ENCODE measurements at places on chromosomes 7 and 10. TPM values are rescaled to one million over a fixed set of nuclear protein-coding genes. Genes with fewer than 3 reads are reported as not detected.

DNA sequence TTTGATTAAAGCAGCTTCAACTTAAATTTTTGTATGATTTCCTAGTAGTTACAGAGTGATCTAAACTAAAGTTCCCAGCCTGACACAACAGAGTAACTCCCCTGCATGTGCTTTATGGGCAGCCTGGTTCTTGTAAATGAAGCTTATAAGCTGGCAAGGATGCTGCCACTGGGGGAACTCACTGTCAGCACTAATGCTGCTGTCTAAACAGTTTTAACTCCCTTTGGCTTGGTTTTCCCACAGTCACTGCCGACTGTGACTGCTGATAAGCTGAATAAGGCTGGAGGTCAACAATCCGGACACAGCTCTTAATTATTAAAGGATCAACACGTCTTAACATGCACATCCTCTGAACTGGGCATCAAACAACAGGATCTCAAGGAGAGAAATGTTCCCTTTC is 130.1 kb downstream of the OTUD1 start:
- no peak for DNase-seq

GRCh38 chr10:113680190-113681111 is 739 bp downstream of the CASP7 start:
- peak; percentile 51 for DNase-seq

- no peak for DNase-seq
Measured at GRCh38 chr10:637221-637620, 52.2 kb downstream of the DIP2C start.

- DNase-seq, result no peak
Measured at GRCh38 chr10:94052866-94053791, 59.4 kb downstream of the PLCE1 start.

DNA sequence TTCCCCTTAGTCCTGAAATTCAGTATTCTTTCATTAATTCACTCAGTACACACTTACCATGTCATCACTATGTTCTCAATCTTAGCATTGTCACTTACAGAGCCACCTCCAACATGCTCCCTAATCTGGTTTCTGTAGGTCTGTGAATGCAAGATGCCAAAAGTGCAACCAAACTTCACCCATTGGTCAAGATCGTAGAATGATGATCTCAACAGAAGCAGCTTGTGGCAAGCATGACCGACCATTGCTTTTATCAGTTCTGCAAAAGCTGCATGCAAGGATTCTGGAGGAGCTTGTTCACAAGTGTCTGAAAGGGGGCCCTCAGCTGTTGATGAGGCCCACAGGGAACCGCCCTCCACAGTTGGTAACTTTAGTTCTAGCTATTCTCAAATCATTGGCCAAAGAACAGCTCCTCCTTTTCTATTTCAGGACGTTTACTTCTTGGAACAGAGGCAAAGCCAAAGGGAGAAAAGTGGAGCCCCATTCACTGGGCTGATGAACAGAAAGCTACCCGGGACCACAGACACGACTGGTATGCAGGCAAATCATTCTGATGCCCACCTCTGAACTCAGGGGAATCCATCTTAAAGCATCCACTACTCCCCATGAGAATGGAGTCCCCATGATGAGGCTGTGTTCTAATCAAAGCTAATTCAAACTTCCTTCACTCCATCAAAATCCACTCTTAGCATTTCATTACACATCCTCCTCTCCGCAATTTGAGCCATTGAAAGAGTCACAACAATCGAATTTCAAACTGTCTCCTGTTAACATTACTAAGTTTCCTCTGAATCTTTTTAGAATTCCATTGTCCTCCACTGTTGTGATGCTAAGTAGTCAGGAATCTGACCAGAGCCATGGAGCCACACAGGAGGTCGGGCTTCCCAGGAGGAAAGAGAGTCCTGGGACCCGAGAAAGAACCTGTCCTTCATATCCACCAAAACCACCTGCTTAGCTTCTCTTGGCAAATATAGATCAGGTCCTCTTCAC is 13.9 kb downstream of the GRB10 start:
- DNase-seq, result no peak

- DNase-seq, result no peak
Measured at GRCh38 chr10:113140143-113141011, 190.3 kb downstream of the TCF7L2 start.

Gene AVPI1
- total RNA-seq, result 1.5 TPM

Data from activated naive CD4-positive, alpha-beta T cell treated with anti-CD3 and anti-CD28 coated beads for 36 hours (primary cell).